ENCODE measurements at places on chromosomes 16 and 17.

DNA sequence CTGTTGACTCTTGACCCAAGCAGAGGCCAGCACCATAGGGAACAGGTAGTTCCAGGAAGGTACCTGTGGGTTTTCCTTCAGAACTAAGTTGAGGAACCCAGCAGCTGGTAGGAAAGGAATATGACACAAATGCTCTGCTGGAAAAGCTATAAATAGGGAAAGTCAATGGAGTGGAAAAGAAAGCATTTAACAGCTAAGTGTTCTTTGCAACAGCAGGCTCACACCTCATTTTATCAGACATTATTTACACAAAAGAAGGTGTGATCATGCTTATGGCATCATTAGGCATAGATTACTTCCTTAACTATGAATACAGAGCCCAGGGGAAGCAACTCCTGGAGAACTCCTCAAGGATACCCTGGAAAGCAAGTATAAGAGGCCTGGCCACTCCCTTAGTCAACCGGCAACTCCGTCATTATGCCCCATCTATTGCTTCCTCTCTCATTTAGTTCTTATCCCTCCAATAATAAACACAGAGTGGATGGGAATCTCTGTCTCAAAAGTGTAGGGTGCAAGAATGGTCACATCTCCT, 128.1 kb downstream of the HS3ST2 start:
- DNase-seq, result no peak

DNA sequence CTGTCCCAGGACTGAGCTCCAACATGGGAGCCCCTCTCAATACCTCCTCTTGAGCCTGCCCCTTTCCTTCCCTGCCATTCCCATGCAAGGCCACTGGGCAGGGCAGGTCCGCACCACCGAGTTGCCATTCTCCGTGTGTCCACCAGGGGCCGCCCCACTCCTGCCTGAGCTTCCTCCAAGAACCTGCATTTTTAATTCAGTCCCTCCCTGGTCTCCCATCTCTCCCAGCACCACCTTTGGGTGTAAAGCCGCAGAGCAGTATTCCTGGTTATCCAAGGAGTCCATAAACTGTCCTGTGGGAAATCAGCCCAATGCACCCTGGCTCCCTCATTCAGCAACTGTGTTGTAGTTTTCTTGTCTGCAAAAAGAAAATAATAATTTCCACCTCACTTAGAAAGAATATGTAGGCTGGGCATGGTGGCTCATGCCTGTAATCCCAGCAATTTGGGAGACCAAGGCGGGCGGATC, 15.9 kb upstream of the ANKRD40CL start:
- DNase-seq, result peak; percentile 77

- DNase-seq, result no peak
These were observed 142.4 kb upstream of the NOL11 start for GRCh38 chr17:67575325-67575724.

DNA sequence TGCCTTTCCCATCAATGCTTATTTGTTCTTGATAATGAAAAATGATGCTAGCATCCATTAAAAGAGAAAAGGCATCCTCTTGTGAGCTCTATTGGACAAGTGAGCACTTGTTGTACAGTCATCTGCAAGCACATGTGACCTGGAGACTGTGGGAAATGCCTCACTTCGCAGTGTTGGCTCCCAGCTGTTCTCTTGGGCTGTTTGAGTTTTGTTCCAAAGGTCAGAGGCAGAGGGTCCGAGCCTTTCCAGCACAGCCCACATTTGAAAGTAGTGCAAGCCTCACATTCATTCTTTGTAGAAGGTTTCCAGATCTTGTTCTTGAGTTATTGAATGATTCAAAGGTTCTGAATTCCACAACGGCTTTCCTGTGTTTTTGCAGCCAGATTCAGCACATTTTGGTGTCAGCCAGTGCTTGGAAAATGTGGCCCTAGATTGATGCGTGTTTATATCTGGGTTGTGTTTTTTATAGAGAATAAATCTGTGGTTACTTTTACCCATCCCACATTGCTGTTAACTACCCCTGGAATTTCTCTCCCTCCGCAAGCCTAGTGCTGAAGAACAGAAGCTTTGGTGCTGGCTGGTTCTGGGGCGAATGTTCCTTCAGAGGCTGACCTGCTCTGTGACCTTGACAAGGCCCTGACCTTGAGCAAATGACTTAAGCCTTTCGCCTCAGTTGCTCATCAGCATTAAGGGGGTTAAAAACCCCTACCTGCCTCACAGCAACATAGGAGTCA, 49.8 kb downstream of the CDH1 start:
- no peak for DNase-seq

DNA sequence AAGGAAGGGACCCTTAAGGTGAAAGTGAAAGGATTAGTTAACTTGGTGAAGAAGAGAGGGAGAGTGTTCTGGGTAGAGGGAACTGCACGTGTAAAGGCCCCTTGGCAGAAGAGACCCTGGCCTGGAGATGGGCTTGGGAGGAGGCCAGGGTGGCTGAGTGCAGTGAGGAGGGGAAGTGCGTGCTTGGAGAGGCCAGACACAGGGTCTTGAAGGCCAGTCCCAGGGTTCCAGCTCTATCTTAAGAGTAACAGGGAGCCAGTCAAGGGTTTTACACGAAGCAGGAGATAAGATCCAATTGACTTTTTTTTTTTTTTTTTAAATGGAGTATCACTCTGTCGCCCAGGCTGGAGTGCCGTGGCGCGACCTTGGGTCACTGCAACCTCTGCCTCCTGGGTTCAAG, 15.2 kb upstream of the DOK4 start:
- no peak for DNase-seq

DNA sequence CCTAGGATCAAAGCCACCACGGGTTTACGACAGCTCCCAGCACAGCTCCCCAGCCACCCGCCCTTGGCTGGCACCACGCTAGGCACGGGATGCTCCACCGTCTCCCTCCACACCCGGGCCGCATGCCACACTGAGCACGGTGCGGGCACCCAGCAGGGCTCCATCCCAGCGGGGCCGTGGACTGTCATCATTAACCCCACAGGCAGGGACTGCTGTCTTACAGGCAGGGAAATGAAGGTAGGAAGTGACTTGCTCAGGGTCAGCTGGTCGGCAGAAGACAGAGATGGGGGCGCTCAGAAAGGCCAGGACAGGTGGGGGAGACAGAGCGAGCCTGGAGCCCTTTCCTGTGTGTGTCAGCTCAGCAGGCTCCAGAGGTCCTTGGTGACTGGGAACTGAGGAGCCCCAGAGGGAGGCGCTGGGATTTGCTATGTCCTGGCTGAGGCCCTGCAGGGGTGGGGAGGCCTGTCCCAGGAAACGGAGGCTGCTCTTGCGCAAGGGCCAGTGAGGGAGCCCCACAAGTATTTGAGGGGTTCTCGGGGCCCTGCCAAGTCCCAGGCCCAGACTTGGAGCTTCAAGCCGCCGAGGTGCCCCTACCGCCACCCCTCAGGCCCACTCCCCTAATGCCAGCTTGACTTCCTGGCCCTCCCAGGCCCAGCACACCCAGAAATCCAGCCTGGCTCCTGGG, 3.2 kb downstream of the UBALD1 start:
- DNase-seq, result no peak

GRCh38 chr17:31907342-31907962, 5.9 kb upstream of the UTP6 start:
- DNase-seq, result no peak

DNA sequence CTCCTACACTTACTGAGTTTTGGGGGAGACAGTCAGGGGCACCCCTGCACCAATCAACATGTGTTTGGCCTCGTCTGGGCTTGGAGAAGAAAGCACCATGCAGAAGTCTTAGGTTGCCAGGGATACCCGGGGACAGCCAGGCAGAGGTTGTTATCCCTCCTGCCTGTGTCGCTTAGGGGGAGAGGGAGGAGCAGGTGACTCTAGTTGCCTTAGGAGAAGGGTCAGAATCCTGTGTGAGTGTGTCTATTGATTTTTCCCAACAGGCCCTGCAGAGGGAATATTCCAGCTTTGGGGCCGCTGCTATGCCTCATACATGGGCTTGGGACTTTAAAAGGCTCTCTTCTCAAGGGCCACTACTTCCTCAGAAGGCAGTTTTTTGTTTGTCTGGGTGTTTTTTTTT, 89.1 kb downstream of the RGS9 start:
- no peak for DNase-seq

DNA sequence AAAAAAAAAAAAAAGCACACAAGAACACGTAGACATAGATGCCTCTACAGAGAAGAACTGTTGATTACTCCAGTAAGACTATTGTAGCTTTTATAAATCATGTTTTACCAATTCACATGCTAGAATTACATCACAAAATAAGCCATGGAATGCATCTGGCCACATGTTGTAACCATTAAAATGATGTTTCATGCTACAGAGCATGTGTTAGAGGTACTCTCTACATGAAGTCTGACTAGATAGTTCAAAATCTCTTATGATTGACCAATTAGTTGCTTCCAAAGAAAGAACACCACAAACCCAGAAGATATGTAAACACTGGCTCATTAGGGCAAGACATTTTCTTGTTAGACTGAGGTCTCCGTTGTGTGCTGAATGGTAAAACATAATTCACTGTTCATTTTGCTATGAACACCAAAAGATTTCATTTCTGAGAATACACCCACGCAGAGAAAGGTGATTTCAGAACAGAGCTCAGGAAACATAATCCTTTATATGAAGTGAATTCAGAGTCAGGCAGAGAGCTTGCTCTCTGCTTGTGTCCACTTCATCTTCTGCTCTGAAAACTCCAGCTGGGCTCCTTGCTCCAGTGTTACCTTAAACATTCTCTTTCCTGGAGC, 411.4 kb upstream of the SOX9 start:
- no peak for DNase-seq

DNA sequence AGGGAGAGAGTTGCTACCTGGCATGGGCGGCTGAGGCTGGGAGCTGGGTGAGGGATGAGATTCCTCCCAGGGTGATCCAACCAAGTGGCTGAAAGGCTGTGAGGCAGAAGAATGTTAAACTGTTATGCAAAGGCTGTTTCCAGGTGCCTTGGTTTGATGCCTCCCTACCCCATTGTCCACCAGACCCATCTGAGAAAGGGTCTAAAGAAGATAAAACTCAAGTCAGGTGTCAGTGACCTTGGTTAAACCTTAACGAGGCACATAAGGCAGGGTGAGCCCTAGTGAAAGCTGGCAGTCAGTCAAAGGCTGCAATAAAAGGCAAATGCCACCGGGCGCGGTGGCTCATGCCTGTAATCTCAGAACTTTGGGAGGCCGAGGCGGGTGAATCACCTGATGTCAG, 23.8 kb downstream of the LDHD start:
- DNase-seq, result no peak

DNA sequence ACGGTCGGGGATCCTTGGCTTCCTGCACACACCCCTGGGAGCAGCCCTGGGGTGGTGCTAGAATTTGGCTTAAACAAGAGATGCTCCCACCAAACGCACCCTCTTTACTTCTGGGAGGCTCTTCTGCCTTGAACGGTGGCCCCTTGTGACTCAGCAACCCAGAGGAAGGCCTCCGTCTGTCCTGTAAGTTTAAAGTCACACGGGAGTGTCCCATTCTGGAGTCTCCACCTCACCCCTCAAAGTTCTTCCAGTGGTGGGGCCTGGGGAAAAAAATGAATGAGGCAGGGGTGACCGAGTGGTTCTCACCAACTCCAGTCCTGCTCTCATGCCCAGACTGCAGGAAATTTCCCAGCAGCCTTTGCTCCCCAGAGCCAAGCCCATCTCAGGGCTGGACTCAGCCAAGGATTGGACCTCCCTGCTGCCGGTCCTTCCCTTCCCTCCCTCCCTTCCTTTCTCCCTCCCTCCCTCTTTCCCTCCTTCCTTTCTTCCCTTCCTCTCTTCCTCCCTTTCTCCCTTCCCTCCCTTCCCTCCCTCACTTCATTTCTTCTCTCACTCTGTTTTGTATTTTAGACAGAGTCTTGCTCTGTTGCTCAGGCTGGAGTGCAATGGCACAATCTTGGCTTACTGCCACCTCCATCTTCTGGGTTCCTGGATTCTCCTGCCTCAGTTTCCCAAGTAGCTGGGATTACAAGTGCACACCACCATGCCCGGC, 11.4 kb downstream of the ITGAD start:
- DNase-seq, result no peak

GRCh38 chr17:51184124-51184523, 17.9 kb downstream of the NME2 start:
- no peak for DNase-seq

GRCh38 chr17:65712383-65713267, 151.2 kb upstream of the AXIN2 start:
- DNase-seq, result no peak

GRCh38 chr17:45149669-45150664, 1.7 kb downstream of the HEXIM1 start:
- no peak for DNase-seq

GRCh38 chr16:79869304-79870015, 268.9 kb upstream of the MAF start:
- DNase-seq, result no peak
